GDM1 (cell line): ENCODE measurements at places on chromosomes 1 and 21.
A peak's percentile ranks its signal among the peaks of the same experiment; 100 is the strongest.

- no peak for DNase-seq
Observed at GRCh38 chr1:18957136-18957521, 653 bp upstream of the IFFO2 start.

GRCh38 chr1:41478118-41478748, 6.2 kb downstream of the EDN2 start:
- DNase-seq = no peak

DNA sequence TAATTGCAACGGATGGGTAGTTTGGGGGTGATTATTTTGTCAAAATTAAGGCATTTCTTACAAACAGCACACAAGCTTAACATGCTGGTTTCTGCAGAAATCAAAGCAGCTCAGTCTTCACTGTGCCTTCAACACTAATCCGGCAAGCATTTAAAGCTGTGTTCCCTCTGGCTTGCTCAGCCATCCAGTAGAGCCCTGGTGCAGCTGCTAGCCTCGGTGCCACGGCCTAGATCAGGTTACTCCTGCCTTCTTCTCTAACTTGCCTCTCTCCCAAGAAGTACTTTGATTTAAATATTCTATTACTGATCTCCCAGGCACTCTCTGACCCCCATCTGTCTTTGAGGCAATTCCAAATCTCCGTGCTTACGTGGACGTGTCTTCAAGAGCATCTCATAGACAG, 85.6 kb downstream of the GREM2 start:
- DNase-seq = no peak

GRCh38 chr21:40844935-40845334, 2.0 kb downstream of the DSCAM start:
- DNase-seq = no peak

DNA sequence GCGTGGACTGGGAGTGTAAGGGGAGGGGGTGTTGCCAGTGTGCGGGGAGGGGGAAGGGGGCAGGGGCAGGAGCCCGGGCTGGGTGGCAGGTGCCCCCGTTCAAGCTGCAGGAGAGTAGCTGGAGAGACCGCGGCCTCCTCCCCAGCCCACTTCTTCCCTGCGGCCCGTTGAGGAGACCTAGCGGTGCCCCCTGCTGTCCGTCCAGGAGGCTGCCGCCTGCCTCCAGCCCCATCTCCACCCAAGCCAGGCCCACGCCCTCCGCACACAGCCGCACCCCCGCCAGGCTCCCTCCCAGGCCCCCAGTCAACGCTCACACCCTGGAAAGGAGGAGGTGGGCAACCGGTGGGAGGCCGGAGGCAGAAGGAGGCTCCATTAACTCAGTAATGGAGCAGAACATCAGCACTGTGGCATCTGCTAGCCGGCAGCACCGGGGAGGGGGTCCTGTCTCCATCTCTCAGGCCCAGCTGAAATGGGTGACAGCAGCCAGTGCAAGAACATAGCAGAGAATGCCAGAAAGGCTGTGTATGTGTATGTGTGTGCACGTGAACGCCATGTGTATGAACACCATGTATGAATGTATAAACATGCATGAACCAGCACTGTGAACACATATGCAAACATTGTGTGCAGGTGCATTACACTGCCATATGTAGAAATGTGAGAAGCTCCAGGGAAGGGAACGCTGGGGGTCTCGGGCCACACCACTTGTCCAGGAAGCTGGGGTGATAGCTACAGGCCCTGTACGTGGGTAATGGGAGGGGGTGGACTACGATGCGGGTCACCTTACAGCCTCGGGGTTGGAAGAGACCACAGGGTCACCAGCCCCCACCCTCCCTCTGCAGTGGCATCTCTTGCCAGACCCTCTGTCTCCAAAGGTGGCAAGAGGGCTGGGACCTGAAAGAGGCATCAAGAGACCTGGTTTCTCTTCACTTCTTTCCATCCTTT, 84.6 kb downstream of the SYT2 start:
- DNase-seq = peak; percentile 62

GRCh38 chr1:214451596-214451995, 99.8 kb downstream of the PTPN14 start:
- DNase-seq = no peak

GRCh38 chr21:39186676-39187075, 3.4 kb upstream of the PSMG1 start:
- DNase-seq = no peak

GRCh38 chr1:71510725-71511124, 429.9 kb upstream of the ZRANB2 start:
- no peak for DNase-seq

- no peak for DNase-seq
Observed at GRCh38 chr1:154179946-154180687, 11.8 kb downstream of the TPM3 start.

DNA sequence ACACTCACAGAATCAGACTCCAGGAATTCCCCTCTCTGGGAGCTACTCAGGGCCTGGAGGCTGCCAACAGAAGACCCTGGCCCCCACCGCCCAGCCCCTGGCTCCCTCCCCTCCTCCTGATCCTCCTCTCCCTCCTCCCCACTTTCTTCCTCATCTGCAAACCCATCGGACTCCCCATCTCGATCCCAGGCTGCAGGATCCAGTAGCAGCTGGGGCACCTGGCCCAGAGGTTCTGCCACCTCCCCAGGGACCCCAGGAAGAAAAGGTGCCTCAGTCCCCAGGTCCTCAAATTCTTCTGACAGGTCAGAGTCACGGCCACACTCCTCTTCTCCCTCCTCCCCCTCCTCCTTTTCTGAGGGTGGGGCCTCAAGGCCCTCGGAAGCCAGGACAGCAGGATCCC, 7.4 kb downstream of the NES start:
- no peak for DNase-seq

DNA sequence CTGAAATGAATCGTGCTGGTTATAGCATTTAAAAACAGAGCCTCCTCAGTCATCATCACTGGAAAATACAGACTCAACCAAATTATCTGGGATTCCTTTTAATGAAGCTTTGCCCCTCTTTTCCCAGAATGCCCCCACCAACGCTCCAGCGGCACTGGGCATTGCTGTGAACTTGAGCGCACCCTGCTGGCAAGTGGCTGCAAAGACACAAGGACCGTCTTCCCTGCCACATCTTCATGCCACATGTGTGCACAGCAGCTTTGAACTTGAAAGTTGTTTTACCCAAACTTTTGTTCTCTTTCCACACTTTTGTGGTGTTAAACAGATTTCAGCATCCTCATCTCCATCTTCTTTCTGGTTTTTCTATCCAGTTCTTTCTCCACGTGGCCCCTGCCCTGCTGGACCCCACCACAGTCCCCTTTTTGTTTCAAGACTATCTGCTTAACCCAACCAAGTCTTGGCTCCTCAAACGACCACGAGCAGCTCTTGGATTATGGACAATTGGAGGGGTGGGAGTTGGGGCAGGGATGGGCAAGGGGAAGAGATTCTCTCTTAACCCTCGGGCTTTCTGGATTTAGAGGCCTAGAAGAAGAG, 12.8 kb upstream of the LMX1A start:
- no peak for DNase-seq

GRCh38 chr1:76158126-76158525, 83.6 kb downstream of the ST6GALNAC3 start:
- no peak for DNase-seq

- DNase-seq = no peak
Observed at GRCh38 chr21:28871388-28872010, 121.2 kb downstream of the LTN1 start.

DNA sequence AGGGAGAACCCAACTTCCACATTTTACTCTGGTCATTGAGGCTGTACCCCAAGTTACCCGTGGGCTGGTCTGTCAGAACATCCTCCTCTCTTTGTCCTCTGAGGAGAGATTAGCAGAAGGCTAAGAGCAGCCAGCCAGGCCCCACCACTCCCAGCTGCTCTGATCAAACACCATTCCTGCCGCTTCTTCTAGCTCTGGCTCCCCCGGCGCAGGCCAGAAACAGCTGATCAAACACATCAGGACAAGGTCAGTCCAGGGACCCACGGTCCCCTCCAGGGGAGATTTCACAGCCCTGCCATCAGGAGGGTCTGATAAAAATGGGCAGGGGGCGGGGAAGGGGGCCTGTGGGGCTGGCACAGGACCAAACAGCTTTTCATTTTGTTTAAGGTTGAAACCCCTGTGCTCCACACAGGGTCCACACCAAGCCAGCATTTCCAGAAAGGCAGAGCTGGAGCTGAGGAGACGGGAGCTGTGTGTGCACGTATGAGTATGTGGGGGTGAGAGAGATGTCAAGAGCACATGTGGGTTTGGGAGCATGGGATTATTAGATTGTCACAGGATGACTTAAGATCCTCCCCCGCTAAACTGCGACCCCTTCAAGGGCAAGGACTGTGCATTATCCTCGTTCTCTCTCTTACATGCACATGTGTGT, 29.9 kb upstream of the EPHA8 start:
- no peak for DNase-seq

- peak; percentile 20 for DNase-seq
Observed at GRCh38 chr1:160522622-160523345, at the start of gene SLAMF6. Gene SLAMF6 (minus strand): TSS chr1:160523255. CDS start chr1:160523192, 63 bp downstream.

- DNase-seq = no peak
Observed at GRCh38 chr1:33414879-33415278, 16.0 kb downstream of the PHC2 start.

- DNase-seq = no peak
Observed at GRCh38 chr1:99384021-99384420, 119.7 kb downstream of the PLPPR4 start.

DNA sequence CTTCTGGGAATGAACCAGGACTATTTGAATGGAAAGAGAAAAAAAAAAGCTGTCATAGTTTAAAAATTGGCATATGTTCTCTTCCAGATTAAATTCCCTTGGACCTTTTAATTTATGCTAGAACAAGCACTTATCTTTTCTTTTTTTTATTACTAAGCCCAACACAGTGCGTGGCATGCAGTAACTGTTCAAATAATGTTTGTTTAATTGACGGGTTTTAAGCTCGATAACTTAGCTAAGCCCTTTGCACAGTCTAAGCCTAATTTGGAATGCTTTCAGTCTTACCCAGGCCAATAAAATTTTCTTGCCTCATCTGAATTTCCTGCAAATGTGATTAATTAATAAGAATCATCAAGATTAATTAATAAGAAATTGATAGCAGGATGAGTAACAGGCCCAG, 39.3 kb upstream of the EDEM3 start:
- DNase-seq = no peak

- no peak for DNase-seq
Observed at GRCh38 chr1:17597651-17598050, 58.2 kb downstream of the ARHGEF10L start.

DNA sequence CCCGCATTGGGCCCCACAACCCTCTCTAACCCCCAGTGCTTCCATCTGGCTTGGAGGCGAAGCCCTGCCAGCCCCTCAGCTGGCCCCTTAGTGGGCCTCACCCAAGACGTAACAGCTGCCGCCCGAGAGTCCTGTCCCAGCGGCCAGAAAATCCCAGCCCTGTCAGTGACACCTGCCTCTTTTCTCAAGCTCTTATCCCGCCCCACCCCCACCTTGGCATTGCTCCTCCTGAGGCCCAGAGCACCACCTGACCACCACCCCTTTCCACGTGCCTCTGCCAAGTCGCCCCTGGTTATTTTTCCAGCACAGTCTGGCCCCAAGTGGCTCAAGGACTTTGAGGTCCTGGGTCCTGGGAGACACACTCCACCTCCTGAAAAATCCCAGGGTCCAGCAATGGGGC, 5.9 kb upstream of the CTRC start:
- no peak for DNase-seq

- no peak for DNase-seq
Observed at GRCh38 chr1:119329541-119330461, 38.8 kb upstream of the HAO2 start.

- no peak for DNase-seq
Observed at GRCh38 chr1:48066936-48067335, 69.8 kb upstream of the TRABD2B start.

GRCh38 chr1:45002650-45003645, 8.2 kb downstream of the HECTD3 start:
- DNase-seq = no peak

DNA sequence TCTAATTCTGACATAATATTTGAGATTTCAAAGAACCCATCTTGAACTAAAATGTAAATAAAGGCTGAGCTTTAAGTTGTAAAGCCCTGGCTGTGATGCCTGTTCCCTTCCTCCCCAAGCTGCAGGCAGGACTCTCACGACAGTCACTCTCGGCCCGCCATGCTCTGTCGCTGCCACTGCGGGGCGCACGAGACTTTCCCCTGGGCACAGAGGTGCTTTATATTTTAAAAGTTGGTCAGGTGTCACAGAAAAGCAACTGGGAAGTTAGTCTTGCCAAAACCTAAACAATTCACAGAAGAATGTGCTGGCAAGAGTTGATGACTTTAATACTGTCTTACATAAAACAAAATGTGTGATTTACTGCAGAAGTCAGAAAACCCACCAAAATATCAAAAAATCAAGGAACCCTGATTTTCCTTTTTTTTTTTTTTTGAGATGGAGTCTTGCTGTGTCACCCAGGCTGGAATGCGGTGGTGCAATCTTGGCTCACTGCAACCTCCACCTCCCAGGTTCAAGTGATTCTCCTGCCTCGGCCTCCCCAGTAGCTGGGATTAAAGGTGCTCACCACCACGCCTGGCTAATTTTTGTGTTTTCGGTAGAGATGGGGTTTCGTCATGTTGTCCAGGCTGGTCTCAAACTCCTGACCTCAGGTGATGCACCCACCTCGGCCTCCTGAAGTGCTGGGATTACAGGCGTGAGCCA, 10.7 kb downstream of the LRRC47 start:
- DNase-seq = no peak

DNA sequence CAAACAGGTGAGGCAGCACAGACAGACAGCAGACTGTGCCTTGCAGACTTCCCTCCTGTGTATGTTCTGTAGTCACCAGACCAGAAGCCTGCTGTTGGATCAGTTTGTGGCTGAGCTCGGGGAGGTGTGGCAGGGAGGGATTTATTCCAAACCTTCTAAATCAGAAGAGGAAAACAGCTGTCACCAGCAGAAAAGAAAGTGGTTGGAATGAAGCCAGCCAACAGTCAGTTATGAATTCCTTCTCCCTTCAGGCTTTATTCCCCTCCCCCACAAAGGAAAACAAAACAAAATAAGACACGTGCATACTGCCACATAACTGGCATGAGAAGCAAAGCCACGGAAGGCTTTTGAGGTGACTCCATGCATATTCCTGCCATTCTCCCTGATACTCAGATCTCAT, 19.0 kb upstream of the PIGV start:
- DNase-seq = no peak

DNA sequence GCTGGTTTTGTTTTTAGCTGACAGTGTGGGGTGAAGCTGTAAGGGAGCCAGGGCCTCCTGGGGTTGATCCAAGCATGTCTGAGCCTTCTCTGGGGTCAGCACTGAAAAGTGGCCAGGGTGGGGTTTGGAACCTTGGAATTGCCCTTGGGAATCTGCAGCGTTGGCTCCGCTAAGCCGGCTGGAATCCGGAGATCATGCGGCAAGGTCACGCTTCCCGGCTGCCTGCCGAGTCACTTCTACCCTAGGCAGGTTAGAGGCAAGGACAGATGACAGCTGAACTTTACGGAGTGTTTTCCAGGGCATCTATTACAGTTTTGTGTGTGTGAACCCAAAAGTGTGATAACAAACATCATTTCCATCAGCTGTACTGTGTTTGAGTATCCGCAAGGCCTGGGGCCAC, 17.1 kb downstream of the ABCG1 start:
- no peak for DNase-seq

- DNase-seq = no peak
Observed at GRCh38 chr1:218666263-218666662, 321.1 kb downstream of the TGFB2 start.

GRCh38 chr21:45821998-45822397, 159.6 kb upstream of the COL6A1 start:
- DNase-seq = no peak
